ENCODE measurements at places on chromosomes 7 and 10.

DNA sequence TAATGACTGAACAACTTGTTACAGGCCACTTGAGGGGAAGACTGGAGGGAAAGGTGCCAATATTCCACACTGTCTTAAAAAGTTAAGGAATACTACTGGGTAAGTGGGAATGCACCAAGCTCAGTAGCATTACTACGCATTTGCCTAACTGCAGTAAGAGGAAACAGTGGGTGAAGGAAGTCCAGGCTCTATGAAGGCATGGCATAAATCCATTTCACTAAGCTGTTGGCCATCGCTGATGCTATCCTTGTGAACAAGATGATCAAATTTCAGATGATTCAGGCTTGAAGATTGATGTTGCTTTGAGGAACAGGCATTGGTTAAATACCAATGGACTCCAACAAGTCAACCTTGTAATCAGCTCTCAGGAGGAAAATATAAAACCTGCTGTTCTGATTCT, 44.2 kb upstream of the TES start:
- no peak for DNase-seq

- DNase-seq: no peak
Observed at GRCh38 chr7:149692557-149692982, 80.8 kb downstream of the ZNF467 start.

DNA sequence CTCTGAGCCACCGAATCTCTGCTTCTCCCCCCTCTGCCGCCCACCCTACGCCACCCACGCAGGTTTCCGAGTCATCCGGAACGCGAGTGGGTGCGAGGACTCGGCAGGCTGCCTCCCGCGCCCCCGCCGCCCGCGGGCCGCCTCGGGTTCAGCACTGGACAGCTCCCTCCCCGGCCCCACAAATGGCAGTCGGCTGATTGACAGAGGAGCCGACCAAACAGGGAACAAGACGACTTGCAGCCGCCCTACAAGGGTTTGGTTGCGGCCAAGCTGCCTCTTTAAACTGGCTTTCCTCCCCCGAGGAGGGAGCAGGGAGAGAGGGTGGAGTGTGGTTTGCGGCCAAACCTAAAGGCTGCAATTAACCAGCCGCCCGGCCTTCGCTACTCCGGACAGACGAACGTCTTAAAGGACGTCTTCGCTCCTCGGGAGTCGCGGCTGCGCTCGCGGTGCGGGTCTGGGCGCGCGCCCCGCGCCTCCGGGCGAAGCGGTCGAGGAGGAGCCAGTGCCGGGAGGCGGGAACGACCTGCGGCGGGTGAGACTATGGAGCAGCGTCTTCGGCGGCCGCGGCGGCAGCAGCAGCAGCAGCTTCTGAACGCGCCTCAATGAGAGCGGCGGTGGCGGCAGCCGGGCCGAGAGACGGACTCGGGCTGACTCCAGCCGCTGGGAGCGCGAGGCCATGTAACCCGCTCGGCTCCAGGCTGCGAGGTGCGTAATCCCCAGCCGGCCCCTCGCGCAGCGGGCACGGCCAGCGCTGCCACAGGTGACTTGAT, at the start of gene GPR158:
Gene GPR158, plus strand, starts transcription at position 541 of the 770 bp plus-strand sequence. CDS start 420 bp downstream, outside the sequence.
- peak; percentile 32 for DNase-seq

- no peak for DNase-seq
Observed at GRCh38 chr7:39355664-39356063, 210.5 kb upstream of the YAE1 start.

DNA sequence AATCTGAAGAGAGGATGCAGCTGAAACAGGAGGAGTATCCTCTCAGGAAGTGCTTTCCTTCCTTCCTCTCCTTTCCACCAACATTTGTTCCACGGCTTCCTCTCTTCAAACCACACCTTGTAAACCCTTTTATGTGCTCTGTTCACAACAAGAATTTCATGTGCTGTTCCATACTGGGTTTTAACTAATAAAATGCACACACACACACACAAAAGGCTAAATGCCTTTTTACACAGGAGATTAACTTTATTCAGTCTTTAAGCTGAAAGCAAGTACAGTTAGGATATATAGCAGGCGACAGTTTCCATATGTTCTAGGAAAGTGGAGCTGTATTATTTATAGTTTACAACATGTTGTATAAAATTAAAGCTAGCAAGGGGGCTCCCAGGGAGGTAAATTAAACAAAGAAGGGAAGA, 106.7 kb downstream of the REEP3 start:
- no peak for DNase-seq

DNA sequence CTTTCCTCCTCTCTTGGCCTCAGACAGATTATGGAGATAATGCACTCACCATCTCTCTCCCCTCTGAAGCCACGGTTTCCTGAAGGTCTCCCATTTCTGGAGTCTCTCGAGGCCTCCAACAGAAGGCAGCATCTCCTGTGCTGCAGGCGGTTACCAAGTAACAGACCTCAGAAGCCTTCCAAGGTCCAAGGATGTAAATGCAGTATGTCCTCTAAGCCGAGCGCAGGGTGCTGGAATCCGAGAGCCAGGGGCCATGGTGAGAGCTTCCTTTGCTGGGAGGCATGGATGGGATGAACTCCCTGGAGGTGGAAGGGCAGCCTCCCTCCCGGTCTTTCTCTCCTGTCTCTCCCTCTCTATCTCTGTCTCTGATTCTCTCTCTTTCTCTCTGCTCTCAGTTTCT, 79.8 kb downstream of the ADARB2 start:
- no peak for DNase-seq

- DNase-seq: no peak
Observed at GRCh38 chr10:86899132-86899531, 58.3 kb downstream of the MMRN2 start.

- no peak for DNase-seq
Observed at GRCh38 chr10:52855546-52856325, 83.2 kb upstream of the MBL2 start.

GRCh38 chr7:110568932-110569331, 522.0 kb upstream of the LRRN3 start:
- DNase-seq: no peak

GRCh38 chr7:30348083-30348560, 63.7 kb downstream of the ZNRF2 start:
- DNase-seq: peak; percentile 67

DNA sequence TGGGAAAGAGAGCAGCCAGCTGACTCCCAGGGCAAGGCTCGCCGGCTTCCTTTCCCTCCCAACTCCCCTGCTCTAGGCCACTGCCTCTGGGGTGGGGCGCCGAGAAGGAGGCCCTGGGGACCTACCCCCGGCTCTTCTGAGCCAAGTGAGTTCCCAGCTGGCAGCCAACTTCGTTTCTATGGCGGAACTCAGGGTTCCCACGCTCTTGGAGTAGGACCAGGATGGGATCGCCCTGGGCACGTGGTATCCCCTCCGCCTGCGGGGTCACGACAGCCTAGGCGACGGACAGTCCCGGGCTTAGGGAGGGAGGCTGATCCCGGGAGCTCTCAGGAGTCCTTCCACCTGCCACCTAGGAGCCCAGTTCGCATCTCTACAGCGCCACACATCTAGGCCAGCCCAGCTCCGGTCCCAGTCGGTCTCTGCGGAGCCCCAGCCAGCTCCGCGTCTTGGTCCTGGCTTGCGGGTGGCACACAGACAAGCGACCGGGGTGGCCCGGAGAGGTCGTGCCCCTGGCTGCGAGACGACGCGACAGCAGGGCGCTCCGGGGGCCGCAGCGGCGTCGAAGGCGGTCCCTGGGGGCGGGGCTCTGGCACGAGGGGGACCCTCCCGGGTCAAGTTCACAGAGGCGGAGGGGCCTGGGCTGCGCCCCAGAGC, 20.5 kb upstream of the GATA3 start:
- no peak for DNase-seq

DNA sequence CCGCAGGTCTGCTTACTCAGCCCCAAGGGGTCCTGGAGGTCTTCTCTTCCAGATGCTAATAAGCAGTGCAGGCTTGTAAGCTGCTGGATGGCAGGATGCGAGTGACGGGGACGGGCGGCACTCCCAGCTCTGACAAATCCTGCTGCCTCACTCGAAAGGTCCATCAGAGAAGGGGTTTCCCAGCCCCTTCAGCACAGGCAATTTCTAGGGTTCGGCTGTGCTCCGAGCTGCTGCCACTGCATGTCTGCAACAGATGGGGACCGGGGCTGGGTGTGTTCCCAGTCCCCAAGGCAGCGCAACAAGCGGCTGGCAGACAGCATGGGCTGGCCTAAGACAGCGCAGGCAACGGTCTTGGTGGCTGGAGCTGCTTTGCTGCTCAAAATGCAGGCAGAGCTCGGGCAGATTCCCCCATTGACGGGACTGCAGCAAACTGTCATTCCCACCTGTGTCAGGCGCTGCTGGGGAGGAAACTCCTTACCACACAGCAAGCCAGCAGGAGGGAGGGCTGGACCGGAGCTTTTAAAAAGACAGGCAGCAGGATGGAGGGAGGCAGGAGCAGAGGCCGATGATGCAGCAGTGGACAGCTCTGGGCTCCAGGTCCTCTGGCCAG, 62.4 kb downstream of the PRKAG2 start:
- DNase-seq: no peak

DNA sequence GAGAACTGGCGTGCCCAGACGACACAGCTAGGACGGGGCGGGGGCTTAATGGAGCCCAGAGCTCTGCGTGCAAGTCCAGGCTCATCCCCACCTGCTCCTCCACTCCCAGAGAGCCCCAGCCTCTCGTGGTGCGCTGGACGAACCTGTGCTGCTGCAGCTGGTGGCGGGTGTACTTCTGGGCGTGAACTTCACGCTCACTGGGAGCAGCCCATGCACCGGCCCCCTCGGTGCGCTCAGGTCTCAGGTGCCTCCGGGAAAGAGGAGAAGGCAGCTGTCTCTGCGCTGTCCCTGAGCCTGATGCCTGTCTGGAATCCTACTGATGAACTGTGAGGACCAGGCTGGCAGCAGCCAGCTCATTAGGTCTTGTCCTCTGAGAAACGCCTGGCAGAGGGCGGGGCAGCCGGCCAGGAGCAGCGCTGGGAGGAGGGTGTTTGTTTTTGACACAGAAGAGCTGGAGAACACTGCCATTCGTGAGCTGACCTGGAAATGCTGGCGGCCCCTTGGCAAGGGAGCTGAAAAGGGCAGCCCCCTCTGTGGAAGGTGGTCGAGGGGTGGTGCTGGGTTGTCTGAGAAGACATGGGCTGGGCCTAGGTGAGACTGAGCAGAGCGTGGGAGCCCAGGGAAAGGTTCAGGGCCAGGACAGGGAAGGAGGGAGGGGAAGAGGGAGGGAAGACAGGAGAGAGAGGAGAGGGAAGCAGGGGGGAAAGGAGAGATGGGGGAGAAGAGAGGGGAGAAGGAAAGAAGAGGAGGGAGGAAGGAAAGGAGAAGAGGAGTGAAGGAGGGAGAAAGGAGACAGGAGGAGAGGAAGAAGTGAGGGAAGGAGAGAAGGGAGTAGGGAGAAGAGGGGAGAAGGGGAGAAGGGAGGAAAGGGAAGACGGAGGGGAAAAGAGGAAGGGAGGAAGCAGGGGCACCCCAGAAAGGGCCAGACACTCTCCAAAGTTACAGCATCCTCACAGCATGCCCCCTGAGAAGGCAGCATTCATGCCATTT, 53.5 kb upstream of the TNS3 start:
- DNase-seq: no peak

GRCh38 chr10:283916-284356, 148.7 kb downstream of the ZMYND11 start:
- no peak for DNase-seq

GRCh38 chr10:6738112-6738768, 158.2 kb upstream of the PRKCQ start:
- no peak for DNase-seq

- DNase-seq: no peak
Observed at GRCh38 chr10:13997650-13998049, 333.1 kb downstream of the FRMD4A start.

DNA sequence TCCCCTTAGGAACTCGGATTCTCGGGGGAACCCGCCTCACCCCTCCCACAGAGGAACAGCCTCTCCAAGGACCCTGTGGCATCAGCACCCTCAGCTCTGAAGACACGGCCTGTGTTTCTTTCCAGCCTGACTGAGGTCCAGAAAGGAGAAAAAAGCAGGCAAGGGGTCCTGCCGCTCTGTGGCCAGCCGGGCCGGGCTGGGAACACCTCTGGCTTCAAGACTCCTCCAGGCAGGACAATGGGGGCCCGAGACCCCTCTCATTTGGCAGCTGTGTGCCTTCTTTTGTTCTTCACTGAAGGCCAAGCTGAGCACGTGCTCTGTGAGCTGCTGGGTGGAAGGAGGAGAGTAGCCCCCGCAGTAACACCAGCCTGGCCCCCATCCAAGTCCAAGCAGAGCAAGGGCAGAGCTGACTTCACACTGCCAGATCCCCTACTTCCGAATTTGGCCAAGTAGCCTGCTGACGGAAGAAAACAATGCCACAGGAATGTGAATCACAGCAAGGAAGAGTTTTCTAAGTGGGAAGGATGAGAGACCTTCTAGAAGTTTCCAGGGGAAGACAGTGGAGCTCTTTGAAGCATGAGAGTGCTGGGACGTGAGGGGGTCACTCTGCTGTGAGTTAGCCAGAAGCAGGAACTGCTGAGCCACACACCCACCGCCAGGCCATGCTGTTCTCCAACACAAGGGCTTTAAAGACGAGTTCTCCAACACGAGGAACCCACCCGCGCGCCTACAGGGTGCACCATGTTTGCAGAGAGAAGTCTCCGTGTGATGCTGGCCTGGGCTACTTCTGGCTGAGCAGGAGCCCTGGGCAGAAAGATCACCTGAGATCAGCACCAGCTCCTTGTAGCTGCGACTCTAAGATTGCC, 3.1 kb downstream of the CNPY1 start:
- no peak for DNase-seq

All from KG1 (cell line).